ENCODE measurements at places on chromosomes 12 and 14.

DNA sequence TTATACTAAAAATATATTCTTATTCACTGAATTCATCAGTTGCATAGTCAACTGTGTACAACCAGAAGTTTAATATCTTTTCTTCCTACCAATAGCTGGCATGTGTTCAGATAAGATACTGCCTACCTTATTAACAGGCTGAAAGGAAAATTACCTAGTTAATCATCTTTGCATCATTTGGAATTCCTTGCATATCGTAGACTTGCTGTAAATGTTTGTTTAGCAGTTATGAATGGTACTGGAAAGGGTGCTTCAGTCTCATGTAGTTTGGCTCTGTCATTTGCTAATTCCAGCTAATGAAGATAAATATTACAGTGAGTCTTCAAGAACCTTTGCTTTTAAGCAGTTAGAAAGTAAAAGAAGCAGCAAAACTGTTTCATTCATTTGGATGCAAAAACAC lies 84.4 kb downstream of the PPHLN1 start:
- no peak for DNase-seq

DNA sequence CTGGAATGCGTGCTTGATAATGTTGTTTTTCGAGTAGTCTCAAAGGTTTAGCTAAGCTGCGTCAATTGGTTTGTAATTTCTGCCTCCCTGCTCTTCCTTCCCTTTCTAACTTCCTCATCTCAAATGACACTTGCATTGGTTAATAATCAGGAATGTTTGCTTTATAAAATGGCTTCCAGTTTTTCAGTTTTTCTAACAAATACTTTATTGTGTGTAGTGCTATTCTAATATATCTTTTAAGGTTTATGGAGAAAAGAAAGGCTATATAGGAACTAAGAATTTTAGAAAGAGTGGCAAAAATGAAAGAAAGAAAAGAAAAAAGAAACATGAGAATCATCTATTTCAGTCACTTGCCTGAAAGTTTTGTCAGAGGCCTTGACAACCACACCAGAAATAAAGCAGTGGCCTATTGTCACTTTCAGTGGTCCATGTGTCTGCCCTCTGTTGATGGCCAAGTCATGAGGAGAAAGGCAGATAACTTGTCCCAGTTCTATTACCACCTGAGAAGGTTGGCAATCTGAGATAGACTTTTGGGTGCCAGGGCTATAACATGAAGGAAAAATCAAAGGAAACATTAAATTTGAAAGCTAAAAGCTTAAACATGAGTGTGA lies 221.9 kb upstream of the KITLG start:
- DNase-seq = no peak

- no peak for DNase-seq
Measured at GRCh38 chr12:64609536-64610078, 688 bp upstream of the RASSF3 start.

GRCh38 chr12:91746976-91747375 lies 398.7 kb downstream of the BTG1 start:
- no peak for DNase-seq

DNA sequence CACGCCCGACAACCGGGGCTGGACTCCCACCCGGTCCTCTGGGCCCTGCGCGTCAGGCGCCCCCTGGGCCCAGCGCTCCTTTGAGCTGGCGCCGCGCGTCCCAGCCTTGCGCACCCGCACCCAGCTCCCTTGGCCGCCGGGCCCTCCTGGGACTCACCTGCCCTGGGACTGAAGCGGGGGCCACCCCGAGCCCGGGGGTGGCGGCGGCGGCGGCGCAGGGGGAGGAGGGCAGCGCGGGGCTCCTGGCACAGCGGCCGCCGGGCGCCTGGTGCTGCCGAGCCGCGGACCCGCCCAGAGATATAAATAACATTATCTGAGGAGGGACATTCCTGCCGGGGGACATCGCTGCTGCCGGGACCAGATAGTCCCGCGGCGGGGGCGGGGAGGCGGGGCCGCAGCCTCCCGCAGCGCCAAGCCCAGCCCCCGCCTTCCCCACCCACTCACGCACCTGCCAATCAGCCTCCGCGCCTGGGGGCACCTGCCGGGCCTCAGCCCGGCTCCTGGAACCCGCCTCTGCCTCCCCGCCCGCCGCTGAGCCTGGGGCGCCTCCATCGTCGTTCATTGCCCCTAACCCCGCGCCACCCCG lies at the start of gene SPTB:
TSS of gene SPTB (minus strand) at position 273 of the 586 bp plus-strand sequence. CDS start 56,813 bp downstream, outside the sequence.
- DNase-seq = peak; percentile 57

- peak; percentile 42 for DNase-seq
Measured at GRCh38 chr12:795305-795704, 42.9 kb downstream of the WNK1 start.

- DNase-seq = no peak
Measured at GRCh38 chr12:127928615-127929571, 338.1 kb upstream of the TMEM132C start.

Data from stimulated activated CD8-positive, alpha-beta memory T cell treated with anti-CD3 and anti-CD28 coated beads, Interleukin-4, amount 100 ng/mL, for 24 hours (primary cell).